ENCODE measurements at places on chromosomes 6 and 20. TPM values are rescaled to one million over a fixed set of nuclear protein-coding genes. Genes with fewer than 3 reads are reported as not detected.

DNA sequence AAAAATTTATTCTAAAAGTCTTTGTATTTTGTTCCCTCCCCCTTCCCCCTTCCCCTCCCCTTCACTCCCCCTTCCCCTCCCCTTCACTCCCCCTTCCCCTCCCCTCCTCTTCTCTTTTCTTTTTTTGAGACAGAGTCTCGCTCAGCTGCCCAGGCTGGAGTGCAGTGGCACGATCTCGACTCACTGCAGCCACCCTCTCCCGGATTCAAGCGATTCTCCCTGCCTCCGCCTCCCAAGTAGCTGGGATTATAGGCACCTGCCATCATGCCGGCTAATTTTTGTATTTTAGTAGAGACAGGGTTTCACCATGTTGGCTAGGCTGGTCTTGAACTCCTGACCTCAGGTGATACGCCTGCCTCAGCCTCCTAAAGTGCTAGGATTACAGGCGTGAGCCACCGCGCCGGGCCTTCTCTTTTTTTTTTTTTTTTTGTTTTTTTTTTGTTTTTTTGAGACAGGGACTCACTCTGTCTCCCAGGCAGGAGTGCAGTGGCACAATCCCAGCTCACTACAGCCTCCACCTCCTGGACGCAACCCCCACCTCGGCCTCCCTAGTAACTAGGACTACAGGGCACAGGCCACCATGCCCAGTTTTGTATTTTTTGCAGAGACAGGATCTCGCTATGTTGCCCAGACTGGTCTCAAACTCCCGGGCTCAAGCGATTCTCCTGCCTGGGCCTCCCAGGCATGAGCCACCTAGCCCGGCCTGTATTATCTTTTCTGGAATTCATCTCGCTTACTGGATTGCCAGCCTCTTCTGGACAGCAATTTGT lies 1.1 kb upstream of the AFG1L start:
- DNase-seq: no peak

DNA sequence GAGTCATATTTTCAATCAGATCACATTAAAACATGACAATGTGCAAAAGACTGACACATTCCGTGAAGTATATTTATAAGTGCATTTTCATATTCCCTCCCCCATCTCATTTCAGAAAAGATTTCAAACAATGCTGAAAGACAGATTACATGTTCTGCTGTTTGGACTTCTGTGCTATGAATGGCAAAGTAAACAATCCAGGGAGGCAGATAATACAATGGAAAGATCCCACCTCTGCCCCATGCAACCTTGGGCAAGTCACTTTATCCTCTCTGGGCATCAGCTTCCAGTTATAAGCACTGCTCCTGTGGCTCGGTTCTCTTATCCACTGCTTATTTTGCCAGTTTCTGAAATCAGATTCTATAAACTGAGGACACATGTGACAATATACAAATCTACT lies 110.2 kb downstream of the RCAN2 start:
- DNase-seq: no peak

GRCh38 chr6:166640342-166641043 lies 13.4 kb upstream of the RPS6KA2 start:
- no peak for DNase-seq

GRCh38 chr6:10559522-10560152 lies 38.5 kb downstream of the GCNT2 start:
- DNase-seq: no peak

- DNase-seq: no peak
These were observed 279.7 kb downstream of the UST start for GRCh38 chr6:149026530-149026942.

DNA sequence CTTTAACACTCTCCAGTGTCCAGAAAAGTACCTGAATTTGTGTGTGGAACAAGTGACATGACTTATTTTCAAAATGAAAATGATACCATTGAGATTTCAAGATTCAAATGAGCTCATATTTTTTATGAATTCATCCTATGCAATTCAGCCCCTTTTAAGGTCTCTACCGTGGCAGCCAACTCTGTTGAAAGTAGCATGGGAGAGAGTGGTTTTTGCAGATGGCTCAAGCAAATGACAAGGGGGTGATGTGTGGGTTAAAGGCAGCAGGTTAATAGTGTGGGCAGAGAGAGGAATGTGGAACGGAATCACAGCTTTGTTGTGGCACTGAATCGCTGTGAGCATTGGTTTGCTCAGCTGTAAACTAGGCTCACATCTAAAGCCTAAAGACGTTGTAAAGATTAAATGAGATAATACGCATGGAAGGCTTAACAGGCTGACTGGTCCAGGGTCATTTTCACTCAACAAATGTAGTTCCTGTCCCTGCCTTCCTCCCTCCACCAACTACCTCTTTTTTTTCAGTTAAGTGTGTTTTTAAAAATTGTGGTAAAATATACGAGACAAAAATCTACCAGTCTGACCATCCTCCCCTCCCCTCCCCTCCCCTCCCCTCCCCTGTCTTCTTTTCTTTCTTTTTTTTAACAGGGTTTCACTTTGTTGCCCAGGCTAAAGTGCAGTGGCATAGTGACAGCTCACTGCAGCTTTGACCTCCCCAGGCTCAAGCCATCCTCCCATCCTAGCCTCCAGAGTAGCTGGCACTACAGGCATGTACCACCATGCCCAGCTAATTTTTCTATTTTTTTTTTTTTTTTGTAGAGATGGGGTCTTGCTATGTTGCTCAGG lies 114.7 kb upstream of the ZNF217 start:
- no peak for DNase-seq

DNA sequence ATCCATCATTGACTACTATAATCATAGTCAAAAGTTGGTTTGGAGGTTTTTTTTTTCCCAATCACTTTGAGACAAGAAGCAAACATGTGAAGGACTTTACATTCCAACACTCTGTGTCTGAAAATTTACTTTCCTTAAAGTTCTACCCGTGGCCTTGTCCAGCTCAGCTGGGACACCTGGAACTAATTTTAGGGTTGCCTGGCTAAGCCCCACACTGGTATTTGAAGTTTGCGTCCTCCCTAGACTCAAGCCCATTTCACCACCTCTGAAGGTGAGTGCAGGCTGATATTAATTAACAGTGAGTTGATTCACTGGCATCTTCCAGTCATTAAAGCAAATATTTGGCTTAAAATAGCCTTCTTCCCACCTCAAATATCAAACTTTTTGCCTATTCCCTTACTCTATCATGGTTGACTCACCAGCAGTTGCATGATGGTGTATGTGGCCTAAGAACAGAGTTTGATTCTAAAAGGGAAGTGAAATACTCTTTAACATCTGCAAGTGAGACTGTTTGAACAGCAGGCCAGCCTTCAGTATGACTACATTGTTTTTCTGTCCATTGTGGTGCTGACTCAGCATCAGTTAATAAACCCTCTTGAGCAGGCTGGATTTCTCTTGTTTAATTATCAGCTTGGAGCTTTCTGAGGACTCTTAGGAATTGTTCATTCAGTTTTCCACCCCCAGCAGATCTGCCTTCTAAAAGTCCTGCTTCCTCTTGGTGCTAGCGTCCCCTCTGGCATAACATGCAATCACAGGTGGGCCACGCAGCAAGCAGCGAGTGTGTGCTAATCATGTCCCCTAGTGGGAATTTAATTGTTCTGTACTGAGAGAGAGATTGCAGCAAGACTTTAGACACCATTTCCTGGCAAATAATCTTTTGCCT lies 1.8 kb upstream of the PRDM1 start:
- no peak for DNase-seq

GRCh38 chr6:136658711-136659110 lies 108.5 kb upstream of the MAP7 start:
- no peak for DNase-seq

- no peak for DNase-seq
These were observed 54.3 kb downstream of the TAF4 start for GRCh38 chr20:62011403-62011790.

DNA sequence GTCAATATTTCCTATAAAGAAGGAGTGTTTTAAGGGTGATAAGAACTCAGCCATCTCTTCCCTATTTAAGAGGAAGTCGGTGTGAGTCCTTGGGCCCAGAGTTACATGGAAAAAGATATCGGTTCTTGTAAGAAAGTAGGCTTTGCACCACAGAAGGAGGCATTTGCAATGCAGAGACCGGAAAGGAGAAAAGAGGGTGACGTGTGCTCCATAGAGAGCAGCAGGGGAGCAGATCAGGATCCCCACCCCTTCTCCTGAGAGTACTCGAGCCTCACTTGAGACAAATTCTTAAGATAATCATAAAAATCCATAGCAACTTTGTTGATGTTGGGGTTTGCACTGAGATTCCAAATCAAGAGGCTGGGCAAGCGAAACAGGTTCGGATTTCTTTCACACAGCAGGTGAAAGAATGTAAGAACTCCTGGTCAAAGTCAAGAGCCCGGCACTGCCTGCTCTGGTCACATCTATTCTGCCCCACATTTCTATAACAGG lies 27.8 kb downstream of the FOXA2 start:
- DNase-seq: no peak

- DNase-seq: peak; percentile 51
These were observed 208.4 kb upstream of the CDH4 start for GRCh38 chr20:61043681-61044080.

DNA sequence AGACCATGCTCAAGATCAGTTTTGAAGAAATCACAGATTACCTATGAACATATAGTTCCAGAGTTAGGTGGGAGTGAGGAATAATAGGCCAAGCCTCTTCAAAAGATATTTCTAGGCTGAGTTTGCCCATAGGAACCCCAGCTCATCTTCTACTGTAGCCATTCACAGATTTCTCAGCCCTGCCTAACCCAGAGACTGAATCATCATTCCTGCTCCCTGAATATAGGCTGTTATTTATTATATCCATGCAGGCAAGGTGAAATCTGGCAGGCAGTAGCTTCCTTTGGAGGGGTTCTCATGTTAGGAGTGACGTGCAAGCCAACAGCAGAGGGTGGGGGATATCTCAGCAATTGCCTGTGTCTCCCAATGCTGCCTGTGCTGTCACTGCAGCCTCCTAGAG lies 25.6 kb upstream of the ADGRF4 start:
- DNase-seq: no peak

DNA sequence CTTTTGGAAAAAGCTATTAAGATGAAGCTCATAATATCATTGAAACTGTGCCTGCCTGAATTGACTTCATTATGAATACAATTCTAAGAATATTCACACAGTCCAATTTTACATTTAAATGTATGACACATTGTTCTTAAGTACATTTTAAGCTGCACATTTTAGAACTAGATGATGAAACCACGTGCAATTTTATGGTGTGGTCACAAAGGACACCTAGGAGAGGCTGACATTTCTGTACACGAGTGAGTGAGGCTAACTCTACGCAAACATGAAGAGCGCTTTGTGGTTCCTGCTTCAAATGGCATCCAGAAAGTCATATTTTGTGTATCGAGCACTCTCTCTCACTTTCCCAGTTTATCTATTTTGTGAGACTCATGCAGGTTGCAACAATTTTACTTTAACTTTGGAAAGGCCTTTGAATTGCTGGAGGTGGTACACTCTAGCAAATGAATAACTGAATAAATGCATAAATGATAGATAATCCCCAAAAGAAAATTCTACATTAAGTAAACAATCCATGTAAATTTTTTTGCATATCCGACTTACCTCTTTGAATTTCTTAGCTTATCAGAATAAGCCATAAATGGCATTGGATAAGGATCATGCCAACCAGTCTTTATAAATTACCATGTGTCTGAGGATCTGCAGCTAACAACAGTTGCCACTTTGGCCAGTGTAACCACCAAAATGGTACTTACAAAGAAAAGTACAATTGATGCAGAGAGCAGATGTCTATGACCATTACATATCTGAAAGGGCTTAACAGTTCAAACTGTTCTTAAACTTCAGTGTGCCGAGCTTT lies 97.3 kb downstream of the NRSN1 start:
- DNase-seq: no peak

- no peak for DNase-seq
These were observed 35.8 kb downstream of the GRIK2 start for GRCh38 chr6:101429270-101429669.

- DNase-seq: no peak
These were observed 92.9 kb downstream of the ZMYND8 start for GRCh38 chr20:47263465-47264084.

DNA sequence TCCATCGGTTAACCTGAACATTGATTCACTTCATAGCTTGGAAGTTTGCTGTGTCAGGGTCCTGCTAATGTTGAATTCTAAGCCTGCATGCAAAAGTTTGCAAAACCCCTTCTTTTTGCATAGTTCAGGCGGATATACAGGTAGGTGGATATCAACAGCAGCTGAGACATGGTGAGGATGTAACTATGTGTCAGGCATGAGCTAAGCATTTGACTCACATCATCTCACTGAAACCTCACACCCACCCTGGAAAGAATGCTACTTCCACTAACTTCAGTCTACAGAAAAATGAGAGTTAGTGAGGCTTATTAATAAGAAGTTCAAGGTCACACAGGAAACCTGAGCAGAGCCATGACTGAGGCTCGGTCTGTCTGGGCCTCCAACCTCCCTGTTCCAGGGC lies 276.9 kb downstream of the BMP7 start:
- DNase-seq: no peak

The C20orf202 gene
- 0.32 TPM for total RNA-seq

The GRIK2 gene
- not detected for total RNA-seq

The GATA5 gene
- 0.19 TPM for total RNA-seq

The IYD gene
- not detected for total RNA-seq

The SAMD5 gene
- total RNA-seq: 0.39 TPM

The ESR1 gene
- 6.3 TPM for total RNA-seq

The TMEM170B gene
- 13.5 TPM for total RNA-seq

Measured in mesenteric fat pad (tissue), 1 donor.